ENCODE measurements at places on chromosomes 2 and 18.

- no peak for DNase-seq
Observed at GRCh38 chr2:100703739-100704138, 116.2 kb upstream of the NPAS2 start.

DNA sequence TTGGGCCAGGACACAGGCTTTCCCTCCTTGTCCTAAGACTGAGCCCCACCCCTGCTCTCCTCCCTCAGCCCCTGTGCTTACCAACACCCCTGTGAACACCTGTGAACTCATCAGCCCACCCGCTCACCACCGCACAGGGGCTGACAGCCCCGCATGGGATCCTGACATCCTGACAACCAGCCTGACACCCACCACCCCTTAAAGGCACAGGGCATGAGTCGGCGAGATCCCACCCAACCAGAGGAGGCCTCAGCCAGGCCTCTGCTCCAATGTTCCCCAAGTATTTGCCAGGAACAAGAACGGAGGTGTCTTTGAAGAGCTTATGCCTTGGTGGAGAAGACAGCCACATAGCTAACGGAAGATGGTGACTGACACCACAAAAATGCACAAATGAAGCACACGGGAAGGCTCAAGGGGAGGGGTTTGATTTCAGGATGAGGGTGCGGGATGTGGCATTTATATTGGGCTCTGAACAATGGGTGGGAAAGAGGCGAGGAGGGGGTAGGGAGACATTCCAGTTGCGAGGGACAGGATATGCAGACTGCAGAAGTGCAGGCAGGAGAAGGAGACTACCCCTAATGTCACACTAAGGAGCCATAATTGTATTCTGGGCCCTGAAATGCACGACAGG is 11.0 kb downstream of the RAB11FIP5 start:
- no peak for DNase-seq

GRCh38 chr18:31469629-31470028 is 22.1 kb downstream of the DSG3 start:
- DNase-seq, result no peak

DNA sequence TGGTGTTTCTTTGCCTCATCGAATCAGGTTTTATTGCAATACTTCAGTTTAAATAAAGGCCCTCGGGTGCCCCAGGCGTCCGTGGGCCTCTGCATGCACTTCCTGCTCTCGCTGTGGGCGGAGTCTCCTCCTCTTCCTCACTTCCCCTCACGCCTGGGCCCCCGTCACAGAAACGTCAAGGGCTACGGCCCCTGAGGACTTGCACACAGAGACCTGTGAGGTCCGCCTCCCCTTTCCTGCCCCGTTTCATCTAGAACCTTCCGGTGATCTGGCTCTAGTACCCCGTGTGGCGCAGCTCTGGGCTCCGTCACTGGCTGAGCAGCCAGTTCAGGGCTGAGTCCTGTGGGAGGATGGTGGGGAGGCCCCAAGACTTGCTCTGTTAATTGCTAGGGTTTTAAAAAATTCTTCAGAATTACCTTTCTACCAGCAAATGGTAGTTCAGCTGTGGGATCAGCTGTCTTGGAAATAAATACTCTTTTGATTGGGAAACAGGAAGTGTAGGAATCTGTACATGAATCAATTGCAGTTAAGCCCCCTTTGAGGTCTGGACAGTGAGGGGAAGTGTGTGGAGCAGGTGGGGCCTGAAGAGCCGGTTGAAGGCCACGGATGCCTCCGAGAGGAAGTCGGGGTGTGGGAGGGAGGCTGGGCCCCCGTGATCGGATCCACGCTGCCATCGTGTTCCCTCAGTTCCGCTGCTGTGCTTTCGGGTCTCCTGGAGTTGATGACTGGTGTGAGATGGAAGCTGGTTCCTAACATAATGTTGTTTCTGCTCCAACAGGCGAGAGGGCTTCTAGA is 10.2 kb downstream of the NFATC1 start:
- DNase-seq, result peak; percentile 87

DNA sequence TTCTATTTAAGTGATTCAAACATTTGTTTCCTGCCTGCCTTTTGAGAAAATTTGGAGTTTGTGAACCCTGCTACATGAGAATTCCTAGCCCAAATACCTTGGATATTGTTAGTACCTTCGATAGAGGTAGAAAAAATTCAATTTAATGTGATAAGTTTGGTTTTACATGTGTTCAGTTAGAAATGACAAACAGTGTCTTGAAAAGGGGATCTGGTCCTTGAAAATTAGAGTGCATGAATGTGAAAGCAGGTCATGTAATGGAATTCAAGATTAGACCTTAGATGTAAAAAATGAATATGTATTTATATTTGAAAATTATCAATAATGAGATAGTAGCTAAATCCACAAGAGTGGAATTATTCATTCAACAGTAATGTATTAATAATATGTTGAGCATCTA is 70.5 kb downstream of the PIK3C3 start:
- no peak for DNase-seq

DNA sequence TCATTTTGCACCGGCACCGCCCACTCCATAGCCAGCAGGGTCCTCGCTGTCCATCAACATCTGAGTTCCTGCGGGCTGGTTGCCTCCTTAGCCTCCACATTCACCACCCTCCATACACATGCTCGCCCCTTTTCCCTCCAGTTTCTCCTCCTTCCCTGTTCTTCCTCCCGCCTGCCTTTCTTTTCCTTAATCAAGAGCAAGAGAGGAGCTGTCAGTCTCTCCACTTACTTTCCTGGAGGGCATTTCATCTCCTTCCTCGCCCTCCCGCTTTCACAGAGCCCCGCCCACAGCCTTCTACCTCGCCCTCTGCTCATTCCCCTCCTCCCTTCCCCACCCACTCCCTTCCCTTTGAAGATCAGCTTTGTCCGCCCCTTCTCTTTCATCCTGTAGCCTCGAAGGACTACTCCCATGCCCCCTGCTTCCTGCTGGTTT is 13.8 kb upstream of the ZBTB7C start:
- DNase-seq, result no peak

- peak; percentile 85 for DNase-seq
Observed at GRCh38 chr2:241156971-241157441, 6.7 kb downstream of the PPP1R7 start.

GRCh38 chr18:36509646-36510197 is 212.2 kb downstream of the FHOD3 start:
- no peak for DNase-seq

DNA sequence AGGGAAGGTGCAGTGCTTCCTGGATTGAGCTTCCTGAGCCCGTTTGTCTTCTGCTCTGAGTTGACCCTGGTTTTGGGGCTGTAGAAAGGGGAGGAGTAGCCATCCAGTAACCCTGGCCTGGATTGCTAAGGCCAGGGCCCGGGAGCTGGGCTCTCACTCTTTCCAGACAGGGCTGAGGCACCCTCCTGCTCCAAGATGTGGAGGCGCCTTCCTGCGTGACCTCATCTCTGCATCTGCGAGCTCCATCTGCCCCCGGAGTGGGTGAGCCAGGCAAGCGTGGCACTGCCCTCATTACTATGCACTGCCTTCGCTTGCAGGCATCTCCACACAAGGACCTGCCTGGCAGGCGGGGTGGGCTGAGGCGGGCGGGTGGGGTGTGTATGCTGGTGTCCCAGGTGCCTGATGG is 58.0 kb downstream of the RAB31 start:
- peak; percentile 60 for DNase-seq

DNA sequence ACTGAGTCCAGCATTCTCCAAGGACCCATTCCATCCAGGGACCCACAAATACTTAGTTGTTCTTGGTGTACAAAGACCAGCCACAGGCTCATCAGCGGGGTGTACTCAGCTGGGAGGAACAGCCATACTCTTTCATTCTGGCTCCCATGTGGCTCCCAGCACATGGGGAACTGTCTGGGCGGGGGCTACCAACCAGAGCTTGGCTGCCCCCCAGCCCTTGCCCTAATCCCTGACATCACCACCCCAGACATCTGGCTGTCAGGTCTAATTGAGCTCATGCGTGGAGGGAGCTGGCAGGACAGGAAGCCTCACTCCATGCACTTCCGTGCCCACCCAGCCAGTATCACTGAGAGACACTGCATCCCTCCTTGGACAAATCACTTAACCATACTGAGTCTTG is 283.6 kb downstream of the DYSF start:
- no peak for DNase-seq

- DNase-seq, result no peak
Observed at GRCh38 chr2:145691659-145692058, 1171.7 kb upstream of the ZEB2 start.

- DNase-seq, result no peak
Observed at GRCh38 chr2:26448651-26449050, 29.3 kb downstream of the OTOF start.

DNA sequence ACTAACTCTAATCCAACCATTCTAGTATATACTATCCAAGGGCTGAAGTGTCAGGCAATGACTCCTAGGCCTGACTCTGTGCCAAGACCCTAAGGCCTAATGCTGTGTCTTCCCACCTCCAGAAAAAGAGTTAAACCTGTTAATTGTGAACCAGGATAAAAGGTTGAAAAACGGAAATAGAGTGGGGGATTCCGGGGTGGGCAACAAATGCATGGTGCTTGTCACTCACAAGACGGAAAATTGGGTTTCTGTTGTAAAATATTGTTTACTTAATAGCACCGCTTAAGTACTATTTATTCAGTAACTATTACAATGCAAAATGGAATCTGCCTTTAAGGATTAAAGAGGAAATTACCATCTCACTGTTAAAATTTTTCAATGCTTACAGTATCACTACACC is 3.2 kb downstream of the STK17B start:
- no peak for DNase-seq

- no peak for DNase-seq
Observed at GRCh38 chr2:16173893-16174692, 233.7 kb downstream of the MYCN start.

GRCh38 chr2:11079136-11079824 is 76.0 kb upstream of the SLC66A3 start:
- DNase-seq, result no peak
